Islet precursor cell (in vitro differentiated cells): ENCODE measurements at places on chromosomes 12 and 14.

- DNase-seq = no peak
Measured at GRCh38 chr12:132160016-132160415, 15.8 kb downstream of the NOC4L start.

- DNase-seq = no peak
Measured at GRCh38 chr12:5305886-5306545, 125.9 kb upstream of the NTF3 start.

GRCh38 chr14:86915406-86915805 is 1077.6 kb downstream of the GALC start:
- DNase-seq = no peak

GRCh38 chr14:23538785-23539184 is 12.8 kb downstream of the ZFHX2 start:
- DNase-seq = peak; percentile 74
